ENCODE measurements at places on chromosomes 6 and 20.
A peak's percentile ranks its signal among the peaks of the same experiment; 100 is the strongest.

- no peak for DNase-seq
Measured at GRCh38 chr6:25685251-25685650, 33.2 kb downstream of the SCGN start.

GRCh38 chr6:50990750-50991446 lies 172.2 kb downstream of the TFAP2B start:
- no peak for DNase-seq

DNA sequence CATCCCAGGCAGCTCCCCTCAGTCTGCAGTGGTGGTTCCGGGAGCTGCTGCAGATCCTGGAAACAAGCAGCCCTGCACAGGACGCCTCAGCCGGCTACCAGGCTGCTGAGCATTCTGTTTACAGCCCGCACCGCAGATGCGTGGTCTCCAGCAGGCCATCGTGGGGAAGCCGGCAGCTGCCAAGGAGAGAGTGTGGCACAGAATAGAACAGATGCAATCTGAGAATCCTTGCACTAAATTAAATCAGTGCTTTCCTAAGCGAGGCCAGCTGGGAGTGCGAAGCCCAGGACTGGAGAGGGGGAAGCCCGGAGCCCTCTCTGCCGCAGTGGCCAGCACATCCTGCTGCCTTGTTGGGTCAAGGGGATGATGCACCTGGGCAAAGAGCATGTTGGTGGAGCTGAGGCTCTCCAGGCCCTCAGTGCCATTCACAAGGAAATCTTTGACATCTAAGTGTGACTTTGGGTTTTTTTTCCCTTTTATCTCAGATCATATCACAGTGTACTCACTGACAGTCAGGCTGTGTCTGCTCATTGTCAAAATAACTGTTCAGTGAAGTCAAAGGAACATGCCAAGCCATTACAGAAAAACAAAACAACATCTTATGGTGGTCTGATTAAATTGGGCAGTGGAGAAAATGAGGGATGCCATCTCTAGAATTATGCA lies 118.1 kb downstream of the SYNDIG1 start:
- DNase-seq = no peak

GRCh38 chr20:9202420-9203080 lies 133.7 kb downstream of the PLCB4 start:
- DNase-seq = no peak

GRCh38 chr6:115078555-115078954 lies 735.7 kb upstream of the HS3ST5 start:
- DNase-seq = no peak

DNA sequence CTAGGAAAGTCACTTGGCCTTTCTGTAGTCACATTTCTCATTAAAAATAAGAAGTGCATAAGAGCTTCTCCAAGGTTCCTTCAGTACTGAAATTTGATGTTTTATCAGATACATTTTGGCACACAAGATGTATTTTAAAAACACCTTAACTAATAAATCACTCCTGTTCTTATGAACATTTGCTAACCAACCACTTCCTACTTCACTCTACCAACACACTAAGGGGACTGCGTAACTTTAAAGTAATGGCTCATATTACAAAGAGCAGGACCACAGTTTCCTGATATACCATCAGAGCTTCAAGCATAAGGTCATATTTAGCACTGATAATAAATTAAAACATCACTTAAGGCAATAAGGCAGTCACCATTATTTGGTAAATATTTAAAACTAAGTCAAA lies 104.4 kb downstream of the RALGAPA2 start:
- no peak for DNase-seq

- DNase-seq = peak; percentile 6
Measured at GRCh38 chr20:64116541-64117431, 9.4 kb upstream of the NPBWR2 start.

DNA sequence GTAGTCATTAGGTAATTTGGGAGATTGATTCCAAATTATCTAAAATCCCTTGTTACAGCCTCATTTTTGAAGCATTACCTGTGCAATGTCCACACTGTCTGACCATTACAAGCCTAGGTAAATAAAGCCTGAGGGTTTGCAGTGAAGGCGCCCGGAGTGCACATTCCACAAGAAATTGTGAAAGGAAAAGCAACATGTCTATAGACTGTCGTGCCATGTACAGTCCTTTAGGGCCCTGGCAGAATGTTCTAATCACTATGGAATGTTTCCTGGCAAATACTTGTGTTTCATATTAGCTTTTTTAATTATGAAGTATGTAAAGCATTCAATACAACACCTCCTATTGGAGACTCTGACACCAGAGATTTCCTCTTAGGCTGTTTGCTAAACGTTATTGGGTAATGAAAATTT lies 28.9 kb downstream of the PREP start:
- no peak for DNase-seq

- peak; percentile 41 for DNase-seq
Measured at GRCh38 chr6:97186416-97186999, 96.5 kb downstream of the MMS22L start.

DNA sequence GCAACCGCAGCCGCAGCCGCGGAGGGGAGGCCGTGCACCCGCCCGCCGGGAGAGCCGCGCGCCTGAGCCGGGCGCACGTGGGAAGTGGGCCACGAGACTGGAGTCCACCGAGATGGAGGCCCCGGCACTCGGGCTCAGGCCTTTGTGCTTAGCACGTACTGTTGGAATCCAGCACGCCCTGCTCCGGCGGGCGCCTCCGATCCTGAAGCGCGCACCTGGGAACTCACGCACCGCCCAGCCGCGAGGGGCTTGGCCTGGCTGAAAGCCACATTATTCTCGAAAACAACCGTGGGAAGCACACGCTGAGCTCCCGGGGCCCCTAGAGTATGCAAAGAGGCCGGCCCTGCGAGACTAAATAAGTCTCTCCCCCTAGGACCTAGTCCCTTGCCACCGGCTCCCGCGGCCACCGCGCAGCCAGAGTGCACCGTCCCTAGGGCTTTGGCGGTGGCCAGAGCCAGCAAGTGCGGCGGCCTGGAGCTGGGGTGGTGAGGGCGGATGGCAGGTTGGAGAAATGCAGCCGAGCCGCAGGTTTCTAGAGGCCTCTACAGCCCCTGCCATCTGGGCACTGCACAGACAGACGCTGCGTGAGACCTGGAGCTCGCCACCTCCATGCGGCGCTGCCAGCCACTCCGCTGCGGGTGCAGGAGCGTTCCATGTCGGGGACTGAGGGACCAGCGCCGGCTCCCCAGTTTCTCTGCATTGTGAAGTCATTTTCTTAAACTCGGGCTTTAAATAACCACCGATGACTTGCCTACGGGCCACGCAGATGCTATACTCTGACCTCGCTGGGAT lies 42.0 kb upstream of the LY86 start:
- DNase-seq = no peak

DNA sequence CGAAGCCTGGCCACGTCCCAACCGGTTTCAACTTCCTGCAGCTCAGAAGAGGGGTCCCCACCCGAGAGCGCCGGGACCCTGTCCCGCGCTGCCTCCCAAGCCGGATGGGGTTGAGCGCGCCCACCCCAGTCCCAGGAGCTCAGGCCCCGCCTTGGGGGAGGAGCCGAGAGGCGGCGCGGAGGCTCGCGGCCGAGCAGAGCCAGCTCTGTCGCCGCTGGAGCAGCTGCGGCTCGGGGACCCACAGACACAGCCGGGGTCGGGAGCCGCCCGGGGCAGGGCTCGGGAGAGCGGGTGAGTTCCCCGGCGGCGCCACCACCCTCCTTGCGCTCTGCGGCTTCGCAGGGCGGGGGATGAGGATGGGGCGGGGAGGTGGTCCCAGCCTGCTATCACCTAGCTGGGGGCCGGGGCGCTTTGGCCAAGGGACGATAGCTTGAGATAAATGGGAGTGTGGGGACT lies at the start of gene PPP1R16B:
Gene PPP1R16B, plus strand, starts transcription at position 196 of the 456 bp plus-strand sequence. CDS start 30,229 bp downstream, outside the sequence.
- peak; percentile 78 for DNase-seq

- DNase-seq = no peak
Measured at GRCh38 chr6:3725145-3726047, 26.1 kb downstream of the PXDC1 start.

- DNase-seq = no peak
Measured at GRCh38 chr6:128417698-128418097, 102.7 kb downstream of the PTPRK start.

DNA sequence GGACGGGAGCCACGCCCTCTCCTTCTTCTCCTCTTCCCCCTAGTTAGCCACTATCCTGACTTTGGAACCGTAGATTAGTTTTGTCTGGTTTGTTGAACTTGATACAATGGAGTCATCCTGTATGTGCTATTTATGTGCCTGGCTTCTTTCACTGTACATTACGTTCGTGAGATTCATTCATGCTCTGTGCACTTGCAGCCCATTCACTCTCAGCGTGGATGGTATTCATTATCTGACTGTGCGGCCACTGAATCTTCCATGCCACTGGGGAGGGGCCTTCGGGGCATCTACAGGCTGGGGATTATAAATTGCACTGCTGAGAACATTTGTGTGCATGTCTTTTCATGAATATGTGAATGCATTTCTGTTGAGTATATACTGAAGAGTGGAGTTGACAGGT lies 262.5 kb downstream of the CDH26 start:
- DNase-seq = no peak

- DNase-seq = no peak
Measured at GRCh38 chr6:151436300-151436699, 15.6 kb downstream of the RMND1 start.

DNA sequence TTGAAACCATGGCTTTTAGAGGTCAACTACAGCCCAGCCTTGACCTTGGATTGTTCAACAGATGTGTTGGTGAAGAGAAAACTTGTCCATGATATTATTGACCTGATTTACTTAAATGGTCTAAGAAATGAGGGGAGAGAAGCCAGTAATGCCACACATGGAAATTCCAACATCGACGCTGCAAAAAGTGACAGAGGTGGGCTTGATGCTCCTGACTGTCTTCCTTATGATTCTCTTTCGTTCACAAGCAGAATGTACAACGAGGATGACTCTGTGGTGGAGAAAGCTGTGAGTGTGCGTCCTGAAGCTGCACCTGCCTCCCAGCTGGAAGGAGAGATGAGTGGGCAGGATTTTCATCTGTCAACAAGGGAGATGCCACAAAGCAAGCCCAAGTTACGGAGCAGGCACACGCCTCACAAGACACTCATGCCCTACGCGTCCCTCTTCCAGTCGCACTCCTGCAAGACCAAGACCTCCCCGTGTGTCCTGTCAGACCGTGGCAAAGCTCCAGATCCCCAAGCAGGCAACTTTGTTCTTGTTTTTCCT lies 16.2 kb downstream of the TTLL2 start:
- no peak for DNase-seq

DNA sequence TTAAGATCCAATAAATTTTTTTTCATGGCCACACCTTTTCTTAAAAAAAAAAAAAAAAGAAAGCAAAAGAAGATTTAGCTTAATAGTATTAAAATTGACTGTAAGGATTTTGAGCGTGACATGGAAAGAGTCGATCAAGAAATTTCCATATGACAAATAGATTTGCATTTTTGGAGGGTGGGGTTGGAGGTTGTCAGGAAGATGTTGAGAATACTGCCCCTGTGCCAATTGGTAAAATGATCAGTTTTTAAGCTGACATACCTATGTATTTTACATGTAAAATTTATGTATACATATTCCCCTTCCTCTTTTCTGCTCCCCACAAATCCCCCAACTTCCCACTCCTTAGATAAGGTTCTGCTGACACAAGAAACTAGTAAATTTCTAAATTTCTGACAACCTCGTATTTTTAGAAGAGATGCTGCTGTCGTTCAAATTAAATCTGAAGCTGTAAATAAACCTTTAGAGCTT lies 520.9 kb downstream of the CD83 start:
- no peak for DNase-seq

DNA sequence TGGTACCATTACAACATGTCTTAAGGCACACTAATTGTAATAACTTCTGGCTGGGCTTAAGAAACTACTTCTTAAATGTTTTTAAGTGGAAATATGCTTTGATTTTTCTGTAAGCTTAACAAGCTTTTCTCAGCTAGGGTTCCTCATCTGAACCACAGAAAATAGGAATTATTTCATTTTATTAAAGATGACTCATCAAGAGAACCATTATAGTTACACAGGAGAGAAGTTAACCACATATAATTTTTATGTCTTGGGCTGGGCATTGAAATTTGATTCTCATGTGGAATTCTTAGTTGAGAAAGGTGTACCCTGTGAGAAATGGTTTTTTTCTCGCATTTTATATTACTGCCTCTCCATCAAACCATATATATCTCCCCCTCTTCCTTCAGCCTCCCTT lies 75.1 kb downstream of the QKI start:
- DNase-seq = no peak

DNA sequence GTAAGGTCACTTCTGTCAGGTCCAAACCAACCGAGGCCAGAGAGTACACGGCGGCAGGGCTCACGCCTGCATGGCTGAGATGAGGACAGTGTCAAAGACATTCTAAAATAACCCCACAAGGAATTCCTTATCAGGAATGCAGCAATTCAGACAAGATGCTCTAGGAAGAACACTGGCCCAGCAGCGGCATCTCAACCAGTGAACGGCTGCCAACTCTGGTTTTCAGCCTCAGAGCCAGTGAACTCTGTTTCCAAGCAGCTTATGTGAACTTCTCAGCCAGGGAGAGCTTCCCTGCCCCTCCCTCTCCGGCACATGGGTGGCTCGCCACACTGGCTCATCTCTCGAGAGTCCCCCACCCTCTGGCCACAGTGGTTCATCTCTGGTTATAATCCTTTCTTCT lies 36.9 kb downstream of the KCNQ2 start:
- no peak for DNase-seq

GRCh38 chr6:125224231-125224861 lies 70.8 kb downstream of the TPD52L1 start:
- no peak for DNase-seq

GRCh38 chr6:147733686-147734085 lies 225.2 kb downstream of the SAMD5 start:
- DNase-seq = no peak

DNA sequence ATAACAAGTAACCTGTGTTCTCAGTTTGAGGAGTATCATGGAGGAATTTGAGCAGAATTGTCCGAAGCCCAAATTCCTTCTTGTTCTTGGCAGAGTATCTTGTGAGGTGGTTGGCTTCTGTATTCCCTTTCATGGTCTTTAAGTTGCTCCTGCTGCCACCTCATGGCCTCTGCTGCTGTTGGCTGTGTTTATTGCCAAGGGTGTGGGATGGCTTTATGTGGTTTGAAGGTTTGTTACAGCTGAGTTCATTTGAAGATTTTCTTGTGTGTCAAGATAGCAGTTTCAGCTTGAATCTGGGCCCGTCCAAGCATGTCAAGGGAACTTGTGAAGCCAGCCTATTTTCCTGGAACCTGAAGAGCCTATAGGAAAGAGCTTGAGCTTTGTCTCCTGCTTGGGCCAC lies 20.2 kb upstream of the TTK start:
- no peak for DNase-seq

GRCh38 chr20:6699921-6700562 lies 67.4 kb upstream of the BMP2 start:
- DNase-seq = no peak

- DNase-seq = no peak
Measured at GRCh38 chr20:52829111-52829510, 143.0 kb upstream of the TSHZ2 start.
